Stimulated activated memory B cell treated with anti-CD40 and anti-IgM and Interleukin-4, amounts not matched to agents 10 μg/mL and 1 μg/mL and 100 μg/mL, for 72 hours (primary cell): ENCODE measurements at places on chromosomes 1 and 21.

DNA sequence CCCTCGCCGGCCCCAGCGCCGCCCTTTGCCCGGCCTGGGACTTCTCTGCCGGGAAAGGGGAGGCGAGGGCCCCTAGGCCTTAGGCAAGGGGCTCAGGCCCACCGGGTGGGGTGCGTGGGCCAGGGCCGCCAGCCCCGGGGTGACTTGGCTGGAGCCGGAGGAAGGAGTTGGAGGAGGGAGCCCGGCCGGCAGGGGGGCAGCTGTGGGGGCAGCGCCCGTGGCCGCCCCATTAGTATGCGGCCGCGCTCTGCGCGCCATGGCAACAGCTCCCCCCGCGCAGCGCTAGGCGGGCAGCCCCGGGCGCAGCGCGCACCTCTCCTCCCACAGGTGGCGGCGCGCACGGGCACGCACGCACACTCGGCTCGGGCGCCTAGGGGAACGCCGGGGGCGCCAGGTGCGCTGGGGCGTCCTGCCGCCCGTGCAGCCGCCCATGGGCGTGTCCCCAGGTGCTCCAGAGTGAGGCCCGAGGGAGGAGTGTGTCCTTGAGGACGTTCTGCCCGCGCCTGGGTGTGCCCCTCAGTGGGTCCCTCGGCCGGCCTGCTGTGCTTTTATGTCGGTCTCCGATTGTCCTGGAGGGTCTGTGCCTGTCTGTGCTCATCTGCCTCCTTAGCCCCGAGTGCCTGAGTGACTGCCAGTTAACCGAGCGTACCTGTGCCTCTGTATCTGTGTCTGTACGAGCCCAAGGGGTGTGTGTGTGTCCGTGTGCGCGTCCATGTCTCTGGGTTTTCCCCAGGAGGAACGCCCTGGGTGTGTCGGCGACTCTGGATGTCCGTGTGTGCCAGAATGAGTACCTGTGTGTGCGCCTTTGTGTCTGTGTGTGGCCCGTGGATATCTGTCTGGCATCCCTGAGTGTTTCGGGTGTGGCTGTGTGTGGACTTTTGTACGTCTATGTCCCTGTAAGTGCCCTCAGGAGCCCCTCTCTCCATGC, 38.2 kb upstream of the WASF2 start:
- no peaks in the 10 kb centered on the region for H3K27me3 ChIP-seq
- H3K4me1 ChIP-seq: peaks cover 50% of the 10 kb centered on the region
- peak overlapping the region; percentile 71 for H3K4me3 ChIP-seq
- ATAC-seq: peak; percentile 74
- H3K27ac ChIP-seq: peak overlapping the region; percentile 16

DNA sequence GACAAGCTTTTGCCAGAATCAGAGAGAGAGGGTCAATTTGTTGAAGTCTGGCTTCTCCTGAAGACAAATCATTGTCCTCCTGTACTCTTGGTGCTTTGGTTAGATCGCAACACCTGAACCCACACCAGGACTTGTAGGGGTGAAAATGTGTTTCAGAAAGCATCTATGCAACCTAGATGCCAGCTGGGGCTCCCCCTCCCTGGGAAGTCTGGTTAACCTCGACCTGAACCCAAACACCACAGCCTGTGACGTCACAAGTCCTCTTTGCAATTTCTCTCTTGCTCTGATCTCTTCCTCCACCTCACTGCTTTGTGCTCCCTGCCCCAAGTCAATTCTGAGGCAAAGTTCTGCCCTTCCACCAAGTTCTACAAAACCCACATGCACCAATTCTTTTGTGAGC, 42.8 kb upstream of the USP24 start:
- H3K27me3 ChIP-seq: no peaks in the 10 kb centered on the region
- ATAC-seq: peak; percentile 74
- H3K4me3 ChIP-seq: peak overlapping the region; percentile 8
- H3K4me1 ChIP-seq: peaks cover 71% of the 10 kb centered on the region
- no peaks in the 10 kb centered on the region for H3K36me3 ChIP-seq
- H3K27ac ChIP-seq: peak overlapping the region; percentile 89

DNA sequence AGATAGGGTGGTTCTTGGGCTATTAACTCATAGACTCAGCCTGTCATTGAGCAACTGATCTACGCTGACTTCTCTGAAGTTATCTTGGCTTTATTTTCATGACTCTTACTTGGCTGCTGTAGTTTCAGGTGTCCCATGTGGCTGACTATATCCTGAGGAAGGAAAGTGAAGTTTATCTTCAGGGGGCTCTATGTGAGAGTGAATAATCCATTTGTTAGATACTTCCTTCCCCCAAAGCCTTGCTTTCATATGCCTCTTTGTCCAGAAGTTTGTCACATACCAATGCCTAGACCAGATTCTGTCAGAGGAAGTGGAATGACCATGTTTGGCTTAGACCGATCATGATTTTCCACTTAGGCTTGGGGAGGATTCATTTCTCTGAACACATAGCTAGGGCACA, 27.9 kb upstream of the C1orf87 start:
- ATAC-seq: no peak
- no peak overlapping the region for H3K4me3 ChIP-seq
- H3K36me3 ChIP-seq: no peaks in the 10 kb centered on the region
- H3K27ac ChIP-seq: no peak overlapping the region
- peaks cover 18% of the 10 kb centered on the region for H3K27me3 ChIP-seq

DNA sequence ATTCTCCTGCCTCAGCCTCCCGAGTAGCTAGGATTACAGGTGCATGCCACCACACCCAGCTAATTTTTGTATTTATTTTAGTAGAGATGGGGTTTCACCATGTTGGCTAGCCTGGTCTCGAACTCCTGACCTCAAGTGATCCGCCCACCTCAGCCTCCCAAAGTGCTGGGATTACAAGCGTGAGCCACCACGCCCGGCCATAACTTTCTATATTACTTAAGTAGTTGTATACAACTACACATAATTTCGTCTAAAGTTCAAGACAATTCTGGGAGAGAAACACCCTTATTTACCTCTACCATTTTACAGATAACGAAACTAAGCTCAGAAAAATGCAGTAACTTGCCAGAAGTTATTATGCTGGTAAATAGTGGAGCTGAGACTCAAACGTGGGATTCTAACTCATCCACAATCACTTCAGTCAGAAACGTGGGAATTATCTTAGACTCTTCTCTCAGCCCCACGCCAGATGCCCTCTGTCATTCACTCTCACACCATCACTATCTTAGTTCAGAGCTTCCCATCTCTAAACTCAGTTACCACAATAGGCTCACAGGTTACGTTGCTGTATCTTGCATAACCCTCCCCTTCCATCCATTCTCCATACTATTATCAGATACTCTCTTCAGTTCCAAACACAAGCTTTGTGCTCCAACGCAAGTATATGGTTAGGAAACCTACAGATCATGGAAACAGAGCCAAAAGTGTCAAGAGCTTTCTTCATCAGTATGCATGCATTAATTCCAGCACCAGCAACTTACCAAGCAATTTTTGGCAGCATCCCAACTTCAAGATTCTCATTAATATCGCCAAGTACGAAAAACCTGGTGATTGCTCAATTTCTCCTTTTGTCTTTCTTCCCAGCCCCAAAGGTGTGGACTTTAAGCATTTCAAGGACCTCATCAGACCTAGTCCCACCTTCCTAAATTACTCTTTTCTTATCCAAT, 69.3 kb downstream of the RERE start:
- ATAC-seq: no peak
- no peak overlapping the region for H3K27ac ChIP-seq
- H3K4me1 ChIP-seq: peaks cover 14% of the 10 kb centered on the region

DNA sequence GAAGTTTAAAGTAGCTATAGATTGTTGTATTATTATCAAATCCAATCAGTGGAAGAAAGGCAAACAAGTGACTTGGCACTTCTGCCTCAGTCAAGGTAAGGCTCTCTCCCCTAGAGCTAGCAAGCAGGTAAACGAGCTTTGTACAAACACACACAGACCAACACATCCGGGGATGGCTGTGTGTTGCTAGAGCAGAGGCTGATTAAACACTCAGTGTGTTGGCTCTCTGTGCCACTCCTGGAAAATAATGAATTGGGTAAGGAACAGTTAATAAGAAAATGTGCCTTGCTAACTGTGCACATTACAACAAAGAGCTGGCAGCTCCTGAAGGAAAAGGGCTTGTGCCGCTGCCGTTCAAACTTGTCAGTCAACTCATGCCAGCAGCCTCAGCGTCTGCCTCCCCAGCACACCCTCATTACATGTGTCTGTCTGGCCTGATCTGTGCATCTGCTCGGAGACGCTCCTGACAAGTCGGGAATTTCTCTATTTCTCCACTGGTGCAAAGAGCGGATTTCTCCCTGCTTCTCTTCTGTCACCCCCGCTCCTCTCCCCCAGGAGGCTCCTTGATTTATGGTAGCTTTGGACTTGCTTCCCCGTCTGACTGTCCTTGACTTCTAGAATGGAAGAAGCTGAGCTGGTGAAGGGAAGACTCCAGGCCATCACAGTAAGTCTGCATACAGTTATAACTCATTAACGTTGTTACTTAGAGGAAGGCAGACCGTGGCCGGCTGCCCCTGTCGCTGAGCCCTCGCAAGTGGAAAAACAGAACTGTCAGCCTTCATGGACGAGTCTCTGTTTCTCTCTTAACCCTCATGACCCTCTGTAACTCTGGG, at the start of gene PALMD:
PALMD (plus strand) TSS at position 415 of the 833 bp plus-strand sequence; CDS start at position 620, 205 bp downstream.
- H3K4me1 ChIP-seq: no peaks in the 10 kb centered on the region

DNA sequence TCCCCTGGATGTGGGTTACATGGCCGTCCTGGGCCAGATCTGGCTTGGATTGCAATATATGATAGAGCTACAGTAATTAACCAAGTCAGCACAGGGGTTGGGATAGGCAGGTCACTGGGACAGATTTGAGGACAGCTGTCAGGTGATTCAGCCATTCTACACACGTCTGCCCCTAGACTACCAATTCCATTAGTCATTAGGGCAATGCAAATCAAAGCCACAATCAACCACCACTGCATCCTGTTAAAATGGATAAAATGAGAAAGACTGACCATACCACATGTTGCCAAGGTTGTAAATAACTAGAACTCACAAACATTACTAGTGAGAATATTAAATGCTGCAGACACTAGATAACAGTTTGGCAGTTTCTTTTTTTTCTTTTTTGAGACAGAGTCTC, 16.0 kb downstream of the C21orf58 start:
- peak; percentile 43 for ATAC-seq
- no peaks in the 10 kb centered on the region for H3K27me3 ChIP-seq
- no peaks in the 10 kb centered on the region for H3K4me1 ChIP-seq
- no peak overlapping the region for H3K4me3 ChIP-seq

- no peak overlapping the region for H3K4me3 ChIP-seq
- no peak for ATAC-seq
- H3K27ac ChIP-seq: no peak overlapping the region
- no peaks in the 10 kb centered on the region for H3K36me3 ChIP-seq
- peaks cover 86% of the 10 kb centered on the region for H3K27me3 ChIP-seq
- H3K4me1 ChIP-seq: no peaks in the 10 kb centered on the region
Measured at GRCh38 chr1:18651713-18652112, 21.1 kb downstream of the PAX7 start.

GRCh38 chr1:183655562-183656075, 2.5 kb upstream of the APOBEC4 start:
- H3K27ac ChIP-seq: no peak overlapping the region
- no peaks in the 10 kb centered on the region for H3K27me3 ChIP-seq
- no peaks in the 10 kb centered on the region for H3K36me3 ChIP-seq
- no peak overlapping the region for H3K4me3 ChIP-seq

DNA sequence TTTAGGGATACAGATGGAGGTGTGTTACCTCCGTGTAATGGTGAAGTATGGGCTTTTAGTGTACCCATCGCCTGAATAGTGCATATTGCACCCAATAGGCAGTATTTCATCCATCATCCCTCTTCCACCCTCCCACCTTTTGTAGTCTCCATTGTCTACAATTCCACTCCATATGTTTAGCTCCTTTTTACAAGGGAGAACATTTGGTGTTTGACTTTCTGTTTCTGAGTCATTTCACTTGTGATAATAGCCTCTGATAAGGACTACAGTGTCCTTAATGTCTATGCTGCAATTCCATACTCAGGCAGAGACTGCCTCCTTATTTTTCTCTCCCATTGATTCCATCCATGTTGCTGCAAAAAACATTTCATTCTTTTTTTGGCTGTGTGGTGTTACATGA, 48.7 kb downstream of the OVGP1 start:
- H3K4me3 ChIP-seq: no peak overlapping the region
- no peak overlapping the region for H3K27ac ChIP-seq
- no peaks in the 10 kb centered on the region for H3K36me3 ChIP-seq
- no peaks in the 10 kb centered on the region for H3K4me1 ChIP-seq

GRCh38 chr1:192270398-192270797, 46.4 kb upstream of the RGS21 start:
- no peaks in the 10 kb centered on the region for H3K36me3 ChIP-seq
- no peaks in the 10 kb centered on the region for H3K4me1 ChIP-seq
- H3K4me3 ChIP-seq: no peak overlapping the region
- no peak overlapping the region for H3K27ac ChIP-seq
- no peaks in the 10 kb centered on the region for H3K27me3 ChIP-seq
- no peak for ATAC-seq

DNA sequence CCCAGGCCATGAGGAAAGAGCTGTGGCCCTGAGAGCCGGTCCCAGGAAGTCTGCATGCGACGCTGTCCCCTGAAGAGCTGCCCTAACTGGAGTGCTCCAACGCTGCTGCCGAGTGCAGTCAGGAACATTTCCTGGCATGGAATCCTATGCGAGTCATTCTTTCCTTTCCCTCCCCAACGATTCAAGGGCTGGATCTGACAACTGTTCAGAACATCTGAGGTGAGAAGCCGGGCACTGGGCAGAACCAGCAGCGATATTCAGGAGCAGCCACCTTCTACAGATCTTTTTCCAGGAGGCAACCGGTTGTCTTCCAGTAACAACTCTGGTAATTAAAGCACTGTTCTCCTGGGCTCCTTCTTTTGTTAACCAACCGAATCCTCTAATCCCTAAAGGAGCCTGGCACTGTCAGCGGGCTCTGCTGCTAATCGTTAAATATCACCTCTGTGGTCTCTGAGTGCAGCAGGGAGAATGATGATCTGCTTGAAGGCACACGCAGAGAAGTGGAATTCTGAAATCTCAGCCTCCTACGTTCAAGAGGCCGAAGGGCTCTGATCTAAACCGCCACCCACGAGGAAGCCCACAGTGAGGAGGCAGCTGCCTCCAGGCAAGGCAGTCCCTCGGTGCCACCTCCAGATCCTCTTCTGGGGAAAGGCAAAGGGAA, 55.8 kb downstream of the SLC45A1 start:
- peaks cover 61% of the 10 kb centered on the region for H3K4me1 ChIP-seq
- H3K36me3 ChIP-seq: peaks cover 29% of the 10 kb centered on the region
- H3K4me3 ChIP-seq: no peak overlapping the region
- no peak for ATAC-seq
- peak overlapping the region; percentile 73 for H3K27ac ChIP-seq

GRCh38 chr1:21622466-21623315, 46.5 kb downstream of the RAP1GAP start:
- ATAC-seq: peak; percentile 65
- H3K27ac ChIP-seq: no peak overlapping the region
- peak overlapping the region; percentile 72 for H3K4me3 ChIP-seq

GRCh38 chr1:193387406-193387805, 201.0 kb upstream of the B3GALT2 start:
- H3K4me1 ChIP-seq: no peaks in the 10 kb centered on the region
- no peaks in the 10 kb centered on the region for H3K36me3 ChIP-seq
- H3K4me3 ChIP-seq: no peak overlapping the region
- no peak overlapping the region for H3K27ac ChIP-seq
- no peak for ATAC-seq

- H3K27ac ChIP-seq: no peak overlapping the region
- no peaks in the 10 kb centered on the region for H3K36me3 ChIP-seq
- H3K4me1 ChIP-seq: peaks cover 34% of the 10 kb centered on the region
- peaks cover 93% of the 10 kb centered on the region for H3K27me3 ChIP-seq
Measured at GRCh38 chr1:90730243-90731022, 13.3 kb upstream of the BARHL2 start.
